ENCODE measurements at places on chromosomes 4 and X. TPM values are rescaled to one million over a fixed set of nuclear protein-coding genes. Genes with fewer than 3 reads are reported as not detected.

USP26 gene
- total RNA-seq: not detected

IL13RA1 gene
- 0.69 TPM for total RNA-seq

CITED1 gene
- total RNA-seq: 0.40 TPM

HPSE gene
- 16.5 TPM for total RNA-seq

ING2 gene
- 15.4 TPM for total RNA-seq

ABLIM2 gene
- total RNA-seq: 2.5 TPM

GLOD5 gene
- not detected for total RNA-seq

PTCHD1 gene
- not detected for total RNA-seq

HAND2 gene
- not detected for total RNA-seq

KIF4A gene
- total RNA-seq: 28.8 TPM

SSX2B gene
- not detected for total RNA-seq

MAGEE2 gene
- total RNA-seq: not detected

PNMA5 gene
- 0.17 TPM for total RNA-seq

IL2RG gene
- total RNA-seq: 395 TPM

CYTL1 gene
- total RNA-seq: not detected

PDCL2 gene
- not detected for total RNA-seq

CT45A10 gene
- total RNA-seq: not detected

PPP4R3C gene
- total RNA-seq: not detected

TCEAL8 gene
- 38.3 TPM for total RNA-seq

TEX11 gene
- not detected for total RNA-seq

ENPP6 gene
- total RNA-seq: 1.5 TPM

FMR1NB gene
- total RNA-seq: not detected

C4orf36 gene
- total RNA-seq: 0.44 TPM

NMU gene
- not detected for total RNA-seq

SMARCA5 gene
- total RNA-seq: 52.4 TPM

IL3RA gene
- total RNA-seq: 0.77 TPM

AMTN gene
- not detected for total RNA-seq

GRIA2 gene
- not detected for total RNA-seq

ETDB gene
- not detected for total RNA-seq

DGAT2L6 gene
- not detected for total RNA-seq

MAGEE1 gene
- 7.7 TPM for total RNA-seq

HSFX1 gene
- total RNA-seq: 0.86 TPM

PYURF gene
- total RNA-seq: 53.6 TPM

FGA gene
- total RNA-seq: not detected

SLIT2 gene
- not detected for total RNA-seq

PHOX2B gene
- total RNA-seq: not detected

GIMD1 gene
- not detected for total RNA-seq

TCEAL2 gene
- not detected for total RNA-seq

CDX4 gene
- total RNA-seq: not detected

BMX gene
- total RNA-seq: not detected

ERAS gene
- not detected for total RNA-seq

CPE gene
- not detected for total RNA-seq

RBMXL3 gene
- total RNA-seq: not detected

Measured in activated naive CD8-positive, alpha-beta T cell treated with anti-CD3 and anti-CD28 coated beads, Interleukin-2, amount 10 ng/mL, durations not matched to agents 7 days and 5 days (primary cell).